Cardiac muscle cell (in vitro differentiated cells and primary cell): ENCODE measurements at places on chromosomes 5 and 9. TPM values are rescaled to one million over a fixed set of nuclear protein-coding genes. Genes with fewer than 3 reads are reported as not detected.

The LVRN gene
- 0.25 TPM in 1 of 2 replicates, not detected in the other for polyA plus RNA-seq

The IL17B gene
- polyA plus RNA-seq: 3.9 and 5.8 TPM in 2 replicates

The UBAC1 gene
- polyA plus RNA-seq: 48.9 and 60.1 TPM in 2 replicates

The MAP1B gene
- polyA plus RNA-seq: 95.6 and 119 TPM in 2 replicates

The ABO gene
- polyA plus RNA-seq: 0.12 TPM in 1 of 2 replicates, not detected in the other

The ABLIM3 gene
- polyA plus RNA-seq: 1.1 and 2.4 TPM in 2 replicates

The LHX3 gene
- polyA plus RNA-seq: not detected in 2 replicates

The SERINC5 gene
- 10.8 and 17.9 TPM in 2 replicates for polyA plus RNA-seq

The GARIN3 gene
- not detected in 2 replicates for polyA plus RNA-seq

The MRPS2 gene
- polyA plus RNA-seq: 79.9 and 103 TPM in 2 replicates

The SLC36A2 gene
- not detected in 2 replicates for polyA plus RNA-seq

The WNK2 gene
- polyA plus RNA-seq: 34.5 and 88.3 TPM in 2 replicates

The EMB gene
- 2.5 and 3.7 TPM in 2 replicates for polyA plus RNA-seq

The WDR31 gene
- polyA plus RNA-seq: 5.4 and 8.8 TPM in 2 replicates

The FGF10 gene
- polyA plus RNA-seq: 43.7 and 68.6 TPM in 2 replicates

The UAP1L1 gene
- polyA plus RNA-seq: 9.9 and 17.9 TPM in 2 replicates

The IL33 gene
- not detected in 2 replicates for polyA plus RNA-seq

The BARHL1 gene
- not detected in 2 replicates for polyA plus RNA-seq

The PCDHGB1 gene
- 0.32 and 0.46 TPM in 2 replicates for polyA plus RNA-seq

The CTSL gene
- polyA plus RNA-seq: 125 and 137 TPM in 2 replicates

The CNOT8 gene
- polyA plus RNA-seq: 37.2 and 45.6 TPM in 2 replicates

The ACTL7A gene
- not detected in 2 replicates for polyA plus RNA-seq
